Type B pancreatic cell (in vitro differentiated cells): ENCODE measurements at places on chromosomes 6 and 20. TPM values are rescaled to one million over a fixed set of nuclear protein-coding genes. Genes with fewer than 3 reads are reported as not detected.

The RNF217 gene
- total RNA-seq: 22.1 and 49.6 TPM in 2 replicates

The EYA2 gene
- 8.1 and 8.4 TPM in 2 replicates for total RNA-seq

- no peak overlapping the region for H3K27ac ChIP-seq
- DNase-seq: no peak
- no peaks in the 10 kb centered on the region for H3K27me3 ChIP-seq
- no peaks in the 10 kb centered on the region for H3K36me3 ChIP-seq
Observed at GRCh38 chr6:38508894-38509293, 130.8 kb downstream of the BTBD9 start.

GRCh38 chr6:132812255-132812732 lies 2.1 kb upstream of the RPS12 start:
- peaks cover 29% of the 10 kb centered on the region for H3K4me1 ChIP-seq
- H3K27ac ChIP-seq: peak overlapping the region; percentile 96
- H3K27me3 ChIP-seq: peaks cover 13% of the 10 kb centered on the region

- no peak overlapping the region for H3K4me3 ChIP-seq
- peaks cover 4% of the 10 kb centered on the region for H3K27me3 ChIP-seq
- DNase-seq: no peak
- peaks cover 31% of the 10 kb centered on the region for H3K4me1 ChIP-seq
Observed at GRCh38 chr20:11229772-11230171, 556.0 kb upstream of the JAG1 start.

GRCh38 chr20:10812759-10813327 lies 139.0 kb upstream of the JAG1 start:
- H3K4me3 ChIP-seq: no peak overlapping the region
- H3K36me3 ChIP-seq: no peaks in the 10 kb centered on the region
- DNase-seq: no peak
- peaks cover 4% of the 10 kb centered on the region for H3K4me1 ChIP-seq
- peaks cover 35% of the 10 kb centered on the region for H3K27me3 ChIP-seq
- no peak overlapping the region for H3K27ac ChIP-seq

GRCh38 chr6:140985679-140986275 lies 1146.9 kb upstream of the GJE1 start:
- no peak for DNase-seq
- no peaks in the 10 kb centered on the region for H3K4me1 ChIP-seq
- H3K27me3 ChIP-seq: no peaks in the 10 kb centered on the region
- H3K4me3 ChIP-seq: no peak overlapping the region
- H3K36me3 ChIP-seq: no peaks in the 10 kb centered on the region

DNA sequence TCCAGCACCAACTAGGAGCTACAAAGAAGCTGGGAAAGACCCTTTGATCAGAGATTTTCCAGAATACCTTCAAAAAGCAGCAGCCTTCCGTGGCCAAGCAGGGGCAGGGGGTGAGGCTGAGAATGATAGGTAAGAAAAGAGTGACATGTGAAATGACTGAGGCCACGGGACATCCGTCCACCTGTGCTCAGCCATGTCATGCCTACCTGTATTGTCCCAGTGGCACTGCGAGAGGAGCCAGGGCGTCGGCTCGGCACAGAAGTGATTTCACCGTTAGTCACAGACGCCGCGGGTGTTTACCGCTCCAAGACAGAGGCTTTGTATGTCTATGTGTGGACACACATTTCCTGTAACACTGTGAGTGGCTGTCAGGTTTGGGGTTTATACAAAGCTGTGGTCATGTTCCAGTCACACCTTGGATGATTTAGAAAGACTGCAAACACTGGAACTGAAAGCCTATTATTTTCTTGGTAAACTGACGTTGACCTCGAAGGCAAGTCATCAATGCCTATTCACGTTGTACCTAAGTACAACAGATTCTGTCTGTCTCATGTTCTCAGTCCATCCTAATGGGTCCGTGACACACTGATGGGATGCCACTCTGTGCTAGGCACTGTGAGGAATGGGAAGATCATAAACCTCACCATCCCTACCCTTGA lies 32.1 kb upstream of the JAG1 start:
- peaks cover 3% of the 10 kb centered on the region for H3K27me3 ChIP-seq
- peaks cover 12% of the 10 kb centered on the region for H3K4me1 ChIP-seq
- no peak overlapping the region for H3K27ac ChIP-seq
- DNase-seq: no peak
- H3K36me3 ChIP-seq: peaks cover 4% of the 10 kb centered on the region
- no peak overlapping the region for H3K4me3 ChIP-seq

DNA sequence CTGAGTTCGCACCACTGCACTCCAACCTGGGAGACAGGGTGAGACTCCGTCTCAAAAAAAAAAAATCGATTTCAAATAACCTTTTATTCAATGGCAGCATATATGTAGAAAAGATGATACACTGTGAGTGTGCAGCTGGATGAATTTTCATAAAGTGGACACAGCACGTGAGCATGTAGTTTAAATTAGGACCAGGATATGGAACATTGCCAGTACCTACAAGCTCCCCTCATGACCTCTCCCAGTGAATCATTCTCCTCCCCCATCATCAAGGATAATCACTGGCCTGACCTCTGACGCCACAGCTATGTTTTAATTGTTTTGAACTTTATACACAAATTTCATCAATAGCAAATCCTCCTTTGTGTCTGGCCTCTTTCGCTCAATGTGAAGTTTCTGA lies 53.8 kb upstream of the HDAC2 start:
- DNase-seq: no peak
- peaks cover 3% of the 10 kb centered on the region for H3K4me1 ChIP-seq
- H3K27me3 ChIP-seq: no peaks in the 10 kb centered on the region
- no peak overlapping the region for H3K27ac ChIP-seq
- no peak overlapping the region for H3K4me3 ChIP-seq

DNA sequence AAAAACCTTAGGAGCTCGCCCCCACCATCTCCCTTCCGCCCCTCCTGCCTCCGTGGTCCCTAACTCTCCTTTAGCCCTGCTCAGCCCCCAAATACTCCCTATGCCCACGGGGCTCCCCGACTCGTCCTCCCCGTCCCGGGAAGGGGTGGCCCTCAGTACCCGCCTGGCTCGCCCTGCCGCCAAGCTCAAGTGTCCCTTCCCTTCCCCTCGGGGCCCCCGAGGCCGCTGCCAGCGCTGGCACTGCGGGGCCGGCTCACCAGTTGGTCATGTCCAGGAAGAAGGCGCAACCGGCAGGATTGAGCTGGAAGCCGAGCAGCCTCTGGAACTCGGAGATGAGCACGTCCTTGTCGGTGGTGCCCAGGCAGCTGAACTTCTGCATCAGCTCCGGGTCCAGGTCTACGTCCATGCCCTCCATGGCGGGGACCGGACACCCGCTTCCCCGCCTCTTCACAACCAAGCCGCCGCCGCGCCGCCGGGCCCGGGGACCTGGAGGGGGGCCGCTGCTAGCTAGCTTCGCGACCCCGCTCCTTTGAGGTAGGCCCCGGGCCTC lies 303 bp downstream of the ILRUN start:
- peaks cover 31% of the 10 kb centered on the region for H3K4me1 ChIP-seq
- peak overlapping the region; percentile 97 for H3K27ac ChIP-seq
- peaks cover 7% of the 10 kb centered on the region for H3K36me3 ChIP-seq
- no peaks in the 10 kb centered on the region for H3K27me3 ChIP-seq
- peak overlapping the region; percentile 99 for H3K4me3 ChIP-seq

GRCh38 chr6:144149558-144149893 lies 791 bp upstream of the STX11 start:
- no peaks in the 10 kb centered on the region for H3K36me3 ChIP-seq
- H3K27ac ChIP-seq: peak overlapping the region; percentile 46
- peaks cover 9% of the 10 kb centered on the region for H3K4me1 ChIP-seq
- peak overlapping the region; percentile 87 for H3K4me3 ChIP-seq
- peaks cover 90% of the 10 kb centered on the region for H3K27me3 ChIP-seq

GRCh38 chr6:142321451-142321850 lies 19.6 kb downstream of the ADGRG6 start:
- H3K27me3 ChIP-seq: no peaks in the 10 kb centered on the region
- peaks cover 2% of the 10 kb centered on the region for H3K4me1 ChIP-seq
- DNase-seq: no peak
- no peak overlapping the region for H3K27ac ChIP-seq
- H3K4me3 ChIP-seq: no peak overlapping the region
- no peaks in the 10 kb centered on the region for H3K36me3 ChIP-seq

DNA sequence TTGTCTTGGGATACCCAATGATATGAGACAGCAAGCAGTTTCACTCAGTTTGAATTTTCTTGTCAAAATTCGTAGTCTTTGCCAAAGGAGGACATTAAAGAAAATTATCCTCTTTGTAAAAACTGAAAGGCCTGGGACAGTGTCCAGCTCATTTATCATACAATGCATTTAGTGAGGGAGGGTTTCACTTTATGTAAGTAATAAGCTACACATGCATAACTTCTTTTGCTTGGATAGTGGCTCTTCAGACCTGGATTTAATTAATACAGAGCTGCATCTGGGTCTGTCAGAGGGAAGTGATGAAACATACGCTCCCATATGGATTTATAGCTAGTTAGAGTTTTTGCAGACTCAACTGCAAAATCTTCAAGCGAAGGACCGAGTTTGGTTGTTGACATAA lies 175.6 kb downstream of the PHACTR1 start:
- DNase-seq: no peak
- peaks cover 5% of the 10 kb centered on the region for H3K36me3 ChIP-seq
- no peak overlapping the region for H3K4me3 ChIP-seq
- H3K27me3 ChIP-seq: peaks cover 1% of the 10 kb centered on the region
- H3K27ac ChIP-seq: no peak overlapping the region

- H3K27ac ChIP-seq: no peak overlapping the region
- peaks cover 24% of the 10 kb centered on the region for H3K4me1 ChIP-seq
- H3K27me3 ChIP-seq: no peaks in the 10 kb centered on the region
- H3K36me3 ChIP-seq: peaks cover 9% of the 10 kb centered on the region
- H3K4me3 ChIP-seq: peak overlapping the region; percentile 62
Observed at GRCh38 chr6:1821164-1821512, 211.4 kb downstream of the FOXC1 start.

GRCh38 chr20:32470025-32470861 lies 112.1 kb downstream of the ASXL1 start:
- H3K27me3 ChIP-seq: no peaks in the 10 kb centered on the region
- DNase-seq: no peak
- peaks cover 12% of the 10 kb centered on the region for H3K36me3 ChIP-seq
- peak overlapping the region; percentile 62 for H3K4me3 ChIP-seq
